ENCODE measurements at places on chromosomes 6 and 20. TPM values are rescaled to one million over a fixed set of nuclear protein-coding genes. Genes with fewer than 3 reads are reported as not detected.

WFDC5 gene
- polyA plus RNA-seq = not detected

ZKSCAN8 gene
- 22.1 TPM for polyA plus RNA-seq

ZNF341 gene
- polyA plus RNA-seq = 2.8 TPM

DNA sequence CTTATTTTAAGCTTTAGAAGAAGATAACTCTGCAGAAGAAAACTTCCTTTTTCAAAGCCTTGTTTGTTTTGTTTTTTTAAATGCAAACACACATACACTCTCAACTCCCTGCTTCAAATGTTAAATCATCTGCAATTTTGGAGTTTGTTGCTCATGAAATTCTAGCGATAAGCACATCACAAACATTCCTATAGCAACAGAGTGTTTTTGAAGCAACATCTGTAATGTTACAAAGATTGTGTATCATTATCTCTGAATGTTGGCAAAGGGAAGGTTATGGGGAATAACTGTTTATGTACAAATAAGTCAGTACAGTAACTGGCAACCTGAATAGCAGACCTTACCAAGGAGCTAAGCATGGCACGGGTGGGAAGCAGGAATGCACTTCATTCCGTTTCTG, 84.8 kb upstream of the MRPS10 start:
- no peak for DNase-seq

- no peak for DNase-seq
These were observed 67.9 kb upstream of the EEF1E1 start for GRCh38 chr6:8170245-8170644.

GRCh38 chr6:84801250-84801649, 36.9 kb upstream of the TBX18 start:
- no peak for DNase-seq

DNA sequence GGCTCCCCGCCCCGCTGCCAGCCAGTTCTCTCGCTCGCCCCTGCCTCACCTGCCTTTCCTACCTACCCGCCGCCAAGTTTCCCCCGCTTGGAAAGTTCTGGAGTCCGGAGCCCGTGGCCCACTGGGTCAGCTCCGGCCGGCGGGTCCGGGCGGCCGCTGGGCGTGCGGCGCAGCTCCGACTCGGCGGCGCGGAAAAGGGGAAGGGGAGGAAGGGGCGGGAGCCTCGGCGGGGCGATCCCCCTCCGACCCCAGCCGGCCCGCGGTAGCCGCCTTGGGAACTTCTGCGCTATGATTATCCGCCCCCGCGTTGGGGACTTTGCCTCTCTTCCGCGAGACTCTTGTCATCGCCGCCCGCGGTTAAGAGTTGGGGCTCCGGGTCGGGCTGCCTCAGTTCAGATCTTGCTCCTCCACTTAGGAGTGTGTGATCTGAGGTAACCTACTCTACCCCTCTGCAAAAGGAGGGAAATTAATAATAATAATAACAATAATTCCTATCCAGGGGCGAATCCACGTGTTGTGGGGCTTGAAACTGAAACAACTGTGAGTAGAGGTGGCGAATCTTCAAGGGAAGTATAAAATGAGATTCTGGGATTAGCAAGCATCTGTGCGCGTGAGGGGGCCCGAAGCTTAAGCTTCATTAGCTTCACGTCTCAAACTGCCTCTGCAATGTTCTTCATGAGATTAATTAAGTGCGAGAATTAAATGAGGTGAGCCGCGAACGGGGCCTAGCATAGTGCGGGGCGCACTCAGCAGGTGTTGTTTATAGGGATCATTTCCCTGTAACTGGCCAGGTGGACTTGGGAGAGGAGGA, 30.8 kb downstream of the SF3B5 start:
- DNase-seq = no peak

DNA sequence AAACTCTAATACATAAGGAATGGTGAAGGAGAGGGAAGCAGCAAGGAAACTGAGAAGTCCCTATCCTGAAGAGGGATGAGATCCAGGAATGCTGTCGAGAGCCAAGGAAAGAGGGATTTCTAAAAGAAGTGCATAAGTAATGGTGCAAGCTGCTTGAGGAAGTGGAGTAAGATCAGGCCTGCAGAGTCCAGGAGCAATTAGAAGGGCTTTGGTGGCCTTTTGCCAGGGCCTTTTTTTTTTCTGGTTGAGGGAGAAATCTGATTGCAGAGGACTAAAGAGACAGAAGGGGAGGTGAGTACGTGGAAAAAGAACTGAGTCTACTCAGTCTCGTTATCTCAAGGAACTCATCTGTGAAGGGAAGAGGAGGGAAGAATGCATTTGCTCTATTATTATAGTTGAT, 396.2 kb downstream of the UTRN start:
- DNase-seq = no peak
